ENCODE measurements at places on chromosomes 13 and 19. TPM values are rescaled to one million over a fixed set of nuclear protein-coding genes. Genes with fewer than 3 reads are reported as not detected.

Gene ZFP36
- total RNA-seq = 91.4 TPM

Gene ZNF700
- total RNA-seq = 25.7 TPM

Gene S1PR4
- total RNA-seq = 140 TPM

Gene PABPC3
- 0.79 TPM for total RNA-seq

Gene LMO7
- total RNA-seq = 12.5 TPM

Gene URAD
- total RNA-seq = not detected

Gene ZNF491
- 1.8 TPM for total RNA-seq

Gene ZNF626
- total RNA-seq = 9.1 TPM

DNA sequence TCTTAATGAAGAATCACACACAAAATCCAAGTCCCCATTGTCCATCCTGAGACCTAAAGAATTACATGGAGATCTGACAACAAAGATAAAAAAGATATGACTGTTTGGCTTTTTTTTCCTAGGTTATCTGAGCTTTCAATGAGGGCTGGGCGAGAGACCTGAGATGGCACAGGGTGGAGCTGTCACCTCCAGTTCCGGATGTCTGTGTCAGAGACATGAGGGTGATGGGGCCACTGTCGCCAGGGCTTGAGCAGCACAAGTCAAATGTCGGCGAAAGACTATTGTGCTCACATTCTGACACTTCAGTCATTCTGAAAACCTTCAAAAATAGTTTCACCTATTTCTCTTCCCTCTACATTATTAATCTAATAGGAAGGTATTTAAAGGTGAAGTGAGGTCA, 65.7 kb downstream of the SLC7A1 start:
- peaks cover 36% of the 10 kb centered on the region for H3K36me3 ChIP-seq
- H3K27me3 ChIP-seq = no peaks in the 10 kb centered on the region
- H3K4me3 ChIP-seq = no peak overlapping the region
- no peaks in the 10 kb centered on the region for H3K4me1 ChIP-seq
- peak overlapping the region; percentile 44 for H3K27ac ChIP-seq
- DNase-seq = no peak

GRCh38 chr19:15538774-15539173, 30.4 kb downstream of the CYP4F22 start:
- no peaks in the 10 kb centered on the region for H3K27me3 ChIP-seq
- peak; percentile 42 for DNase-seq
- H3K4me1 ChIP-seq = peaks cover under 1% of the 10 kb centered on the region
- no peak overlapping the region for H3K4me3 ChIP-seq
- no peak overlapping the region for H3K27ac ChIP-seq

- no peak overlapping the region for H3K4me3 ChIP-seq
- H3K27ac ChIP-seq = no peak overlapping the region
- peaks cover 20% of the 10 kb centered on the region for H3K27me3 ChIP-seq
- no peak for DNase-seq
- peaks cover 7% of the 10 kb centered on the region for H3K4me1 ChIP-seq
- H3K36me3 ChIP-seq = no peaks in the 10 kb centered on the region
Observed at GRCh38 chr19:51692468-51692867, 662 bp upstream of the SPACA6 start.

DNA sequence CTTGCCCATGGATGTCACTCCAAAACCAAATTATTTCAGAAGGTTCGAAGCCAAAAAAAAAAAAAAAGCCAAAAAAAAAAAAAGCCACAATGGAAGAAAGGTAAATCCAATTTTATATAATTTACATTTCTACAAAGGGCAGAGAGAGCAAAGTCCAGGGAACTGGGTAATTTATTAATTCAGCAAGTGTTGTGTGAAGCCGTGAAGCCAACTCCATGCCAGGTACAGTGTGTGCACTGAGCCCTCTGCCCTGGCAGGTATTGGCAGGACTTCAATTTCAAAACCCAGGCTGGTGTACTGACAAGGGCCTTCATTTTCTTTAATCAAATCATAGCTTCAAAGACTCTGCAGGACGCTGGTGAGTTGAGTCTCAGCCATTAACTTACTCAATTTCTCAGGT, 5.5 kb upstream of the RFPL4A start:
- H3K36me3 ChIP-seq = no peaks in the 10 kb centered on the region
- DNase-seq = no peak
- H3K27me3 ChIP-seq = no peaks in the 10 kb centered on the region
- H3K4me1 ChIP-seq = no peaks in the 10 kb centered on the region

- H3K4me1 ChIP-seq = peaks cover 9% of the 10 kb centered on the region
- no peak for DNase-seq
- peaks cover 4% of the 10 kb centered on the region for H3K36me3 ChIP-seq
- H3K4me3 ChIP-seq = no peak overlapping the region
Observed at GRCh38 chr13:27973291-27973690, 4.2 kb upstream of the CDX2 start.

- no peaks in the 10 kb centered on the region for H3K27me3 ChIP-seq
- peaks cover 14% of the 10 kb centered on the region for H3K4me1 ChIP-seq
- H3K4me3 ChIP-seq = no peak overlapping the region
- H3K36me3 ChIP-seq = peaks cover 5% of the 10 kb centered on the region
Observed at GRCh38 chr13:39887387-39887786, 231.9 kb downstream of the COG6 start.

DNA sequence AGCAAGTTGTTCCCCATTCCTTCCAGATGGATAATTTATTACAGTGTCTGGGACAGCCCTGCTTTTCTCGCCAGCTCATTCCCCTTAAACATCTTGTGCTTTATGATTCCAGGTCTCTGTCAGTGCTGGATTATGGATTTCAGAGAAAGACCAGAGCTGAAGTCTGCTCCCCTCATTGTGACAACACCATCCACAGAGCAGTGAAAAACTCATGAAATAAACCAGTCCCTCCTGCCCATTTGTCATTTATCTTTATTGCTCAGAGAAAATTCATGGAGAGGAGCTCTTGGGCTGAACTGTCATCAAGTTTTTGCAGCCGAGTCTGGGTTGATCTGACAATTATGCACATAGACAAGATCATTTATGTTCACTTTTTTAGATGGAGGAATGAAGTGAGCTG, 92.7 kb upstream of the GPR12 start:
- H3K4me3 ChIP-seq = no peak overlapping the region
- peaks cover 13% of the 10 kb centered on the region for H3K27me3 ChIP-seq
- no peak for DNase-seq
- no peaks in the 10 kb centered on the region for H3K36me3 ChIP-seq

GRCh38 chr13:102940770-102941169, 94.9 kb downstream of the ERCC5 start:
- H3K27me3 ChIP-seq = no peaks in the 10 kb centered on the region
- H3K4me1 ChIP-seq = no peaks in the 10 kb centered on the region
- no peak overlapping the region for H3K4me3 ChIP-seq
- no peak overlapping the region for H3K27ac ChIP-seq
